ENCODE measurements at places on chromosomes 2 and 18.

- no peak for DNase-seq
Observed at GRCh38 chr18:24446953-24447538, 13.4 kb upstream of the HRH4 start.

- no peak for DNase-seq
Observed at GRCh38 chr2:136069773-136070172, 48.2 kb downstream of the CXCR4 start.

DNA sequence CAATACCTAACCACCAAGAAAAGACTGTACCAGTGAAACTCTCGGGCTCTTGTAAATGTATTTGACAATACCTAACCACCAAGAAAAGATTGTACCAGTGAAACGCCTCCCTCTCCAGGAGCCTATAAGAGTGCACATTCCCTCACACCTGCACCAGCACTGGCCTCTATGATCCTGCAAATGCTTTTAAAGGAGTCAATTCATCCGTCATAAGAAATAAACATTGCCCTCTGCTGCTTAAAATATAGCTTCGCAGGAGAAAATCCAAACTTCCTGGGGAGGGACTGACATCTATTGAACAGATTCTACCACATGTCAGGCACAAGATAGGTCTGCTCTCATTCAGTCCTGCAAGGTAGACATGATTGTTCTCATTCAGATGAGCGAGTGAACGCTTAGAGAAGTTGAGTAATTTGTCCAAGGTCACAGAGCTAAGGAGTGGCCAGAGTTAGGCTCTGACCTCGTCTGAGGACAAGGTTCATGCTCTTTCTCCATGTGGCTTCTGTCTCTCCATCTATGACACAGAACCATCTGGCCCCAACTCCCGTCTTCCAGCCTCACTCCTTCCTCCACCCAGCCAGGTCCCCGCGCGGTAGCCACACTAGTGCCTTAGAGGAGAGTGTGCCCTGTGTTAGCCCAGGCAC lies 38.7 kb downstream of the MCFD2 start:
- peak; percentile 50 for DNase-seq

DNA sequence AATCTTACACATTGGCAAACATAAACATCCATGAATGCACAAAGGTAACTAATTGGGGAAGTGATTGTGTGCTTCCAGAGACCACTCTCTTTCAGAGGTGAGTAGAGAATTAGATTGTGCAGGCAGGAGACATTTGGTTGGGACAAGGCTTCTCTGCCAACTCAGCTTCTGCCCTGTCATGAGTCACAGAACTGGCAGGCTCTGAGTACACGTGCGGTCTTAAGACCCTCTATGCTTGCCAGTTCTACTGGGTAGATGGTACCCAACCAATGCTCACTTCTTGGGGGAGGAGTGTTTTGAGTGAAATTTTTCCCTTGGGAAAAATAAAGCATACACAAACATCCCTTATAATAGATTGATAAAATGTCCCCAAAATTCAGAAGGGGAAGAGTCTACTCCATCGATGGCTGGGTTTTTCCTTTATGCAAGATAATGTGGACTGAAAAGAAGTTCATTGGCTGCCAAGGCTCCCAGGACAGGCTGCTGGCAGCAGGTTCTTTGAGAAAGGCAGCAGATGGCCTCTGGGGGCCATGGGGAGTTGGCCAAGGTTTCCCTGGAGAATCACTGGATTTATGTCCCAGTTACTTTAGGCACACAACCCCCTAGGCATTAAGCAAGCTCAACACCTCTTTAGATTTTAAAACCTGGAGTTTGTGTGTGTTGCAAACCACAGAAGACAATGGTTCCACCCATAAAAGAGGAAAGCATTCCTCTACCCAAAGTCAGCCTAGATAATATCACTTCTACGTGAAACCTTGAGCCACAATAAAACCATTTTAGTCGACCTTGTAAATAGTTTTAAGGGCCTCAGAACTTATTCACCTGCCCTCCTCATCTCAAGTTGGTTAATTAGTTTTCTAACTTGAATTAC lies 417.0 kb downstream of the TXNL1 start:
- peak; percentile 26 for DNase-seq

- no peak for DNase-seq
Observed at GRCh38 chr2:139059617-139060016, 279.4 kb upstream of the NXPH2 start.

DNA sequence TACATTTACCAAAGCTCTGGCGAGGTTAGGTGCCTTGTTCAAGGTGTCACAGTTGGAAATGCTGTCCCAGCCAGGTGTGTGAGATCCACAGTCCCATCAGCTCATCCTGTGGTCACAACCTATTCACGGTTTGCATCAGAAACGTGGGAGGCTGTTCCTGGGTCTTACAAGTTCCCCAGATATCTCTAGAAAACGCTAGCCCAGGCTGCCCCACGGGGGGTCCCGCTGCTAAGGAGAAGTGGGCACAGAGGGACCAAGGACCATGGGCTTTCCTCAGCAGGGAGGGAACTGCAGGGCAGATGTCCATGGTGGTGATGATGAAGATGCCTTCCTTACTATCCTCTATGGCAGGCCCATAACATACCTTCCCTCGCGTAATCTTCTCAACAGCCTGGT lies 649 bp downstream of the FECH start:
- DNase-seq, result peak; percentile 23
